ENCODE measurements at places on chromosomes 2 and 18.
A peak's percentile ranks its signal among the peaks of the same experiment; 100 is the strongest.

DNA sequence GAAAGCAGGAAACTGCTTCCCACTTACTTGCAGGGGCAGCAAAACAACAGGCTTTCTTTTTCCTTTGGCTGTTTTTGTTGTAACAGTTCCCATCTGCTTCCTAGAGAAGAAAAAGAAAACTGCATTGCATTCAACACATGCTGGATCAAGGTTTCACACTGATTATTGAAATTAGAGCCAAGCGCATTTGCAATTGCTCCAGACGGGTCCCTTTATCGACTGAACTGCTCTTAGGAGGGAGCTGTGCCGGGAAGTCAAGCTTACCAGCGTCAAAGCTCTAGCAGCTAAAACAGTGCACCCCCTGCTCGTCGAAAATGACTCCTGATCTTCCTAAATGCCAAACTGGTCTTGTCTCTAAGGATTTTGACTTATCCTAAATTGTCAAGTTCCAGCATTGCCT is 164.0 kb upstream of the SESTD1 start:
- no peak for DNase-seq

- DNase-seq, result no peak
These were observed 195.7 kb downstream of the SMAD7 start for GRCh38 chr18:48754993-48755473.

DNA sequence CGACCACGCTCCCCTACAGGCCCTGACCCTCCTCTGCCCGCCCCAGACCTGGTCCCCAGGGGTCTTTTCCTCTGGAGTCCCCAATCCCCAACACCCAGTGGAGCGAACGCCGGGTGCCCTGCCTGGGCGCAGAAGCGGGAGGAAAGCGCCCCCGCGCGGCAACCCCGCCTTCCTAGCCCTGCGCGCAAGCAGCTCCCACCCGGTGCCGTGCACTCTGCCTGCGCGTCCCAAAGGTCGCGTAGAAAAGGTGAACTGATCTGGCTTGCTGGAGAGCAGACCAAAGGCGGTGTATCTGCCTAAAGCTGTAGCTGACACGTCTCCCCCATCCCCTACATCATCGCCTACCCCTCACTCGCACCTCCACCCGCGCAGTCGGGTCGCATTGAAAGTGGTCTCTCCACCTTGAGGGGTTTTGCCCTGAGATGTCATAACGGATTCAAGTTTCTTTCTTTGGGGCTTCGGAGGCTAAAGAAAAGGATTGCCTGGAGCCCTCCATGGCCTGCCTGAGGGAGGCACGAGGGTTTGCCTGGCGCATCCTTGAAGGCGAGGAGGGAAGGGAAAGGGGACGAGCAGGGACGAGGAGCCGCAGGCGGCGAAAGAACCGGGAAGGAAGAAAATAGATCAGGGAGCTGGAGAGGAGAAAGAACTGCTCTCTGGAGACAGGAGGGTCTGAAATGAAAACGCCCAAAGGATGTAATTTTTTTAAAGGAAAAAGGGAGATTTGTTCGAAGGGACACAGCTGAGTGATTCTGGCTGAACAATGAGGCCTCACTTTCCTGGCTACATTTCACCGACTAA is 5.8 kb downstream of the GAD1 start:
- no peak for DNase-seq

- DNase-seq, result peak; percentile 54
These were observed 1.6 kb downstream of the COBLL1 start for GRCh38 chr2:164839914-164840457.

- DNase-seq, result no peak
These were observed 22.1 kb downstream of the TTLL4 start for GRCh38 chr2:218732761-218733158.

GRCh38 chr18:49177812-49178211 is 227.0 kb upstream of the SMAD7 start:
- peak; percentile 72 for DNase-seq

- peak; percentile 49 for DNase-seq
These were observed 23.8 kb downstream of the FBXO41 start for GRCh38 chr2:73260338-73260984.

- no peak for DNase-seq
These were observed 4.9 kb upstream of the TMEM200C start for GRCh38 chr18:5900262-5900661.

DNA sequence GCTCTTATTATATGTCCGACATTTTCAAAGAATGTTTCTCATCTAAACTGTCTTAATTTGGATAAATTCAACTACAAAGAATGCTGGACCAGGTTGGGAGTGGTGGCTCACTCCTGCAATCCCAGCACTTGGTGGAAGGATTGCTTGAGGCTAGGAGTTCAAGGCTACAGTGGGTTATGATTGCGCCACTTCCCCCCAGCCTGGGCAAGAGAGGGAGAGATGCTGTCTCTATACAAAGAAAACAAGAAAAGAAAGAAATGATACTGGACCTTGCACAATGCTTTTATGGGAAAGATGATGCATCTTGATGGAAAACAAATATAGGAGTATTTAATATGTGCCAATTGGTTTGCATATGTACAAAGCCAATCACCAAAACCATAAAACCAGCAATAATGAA is 296.7 kb downstream of the LPIN1 start:
- no peak for DNase-seq

- peak; percentile 17 for DNase-seq
These were observed 22.8 kb downstream of the GULP1 start for GRCh38 chr2:188314314-188315054.

GRCh38 chr2:211755187-211755586 is 783.4 kb downstream of the ERBB4 start:
- no peak for DNase-seq

DNA sequence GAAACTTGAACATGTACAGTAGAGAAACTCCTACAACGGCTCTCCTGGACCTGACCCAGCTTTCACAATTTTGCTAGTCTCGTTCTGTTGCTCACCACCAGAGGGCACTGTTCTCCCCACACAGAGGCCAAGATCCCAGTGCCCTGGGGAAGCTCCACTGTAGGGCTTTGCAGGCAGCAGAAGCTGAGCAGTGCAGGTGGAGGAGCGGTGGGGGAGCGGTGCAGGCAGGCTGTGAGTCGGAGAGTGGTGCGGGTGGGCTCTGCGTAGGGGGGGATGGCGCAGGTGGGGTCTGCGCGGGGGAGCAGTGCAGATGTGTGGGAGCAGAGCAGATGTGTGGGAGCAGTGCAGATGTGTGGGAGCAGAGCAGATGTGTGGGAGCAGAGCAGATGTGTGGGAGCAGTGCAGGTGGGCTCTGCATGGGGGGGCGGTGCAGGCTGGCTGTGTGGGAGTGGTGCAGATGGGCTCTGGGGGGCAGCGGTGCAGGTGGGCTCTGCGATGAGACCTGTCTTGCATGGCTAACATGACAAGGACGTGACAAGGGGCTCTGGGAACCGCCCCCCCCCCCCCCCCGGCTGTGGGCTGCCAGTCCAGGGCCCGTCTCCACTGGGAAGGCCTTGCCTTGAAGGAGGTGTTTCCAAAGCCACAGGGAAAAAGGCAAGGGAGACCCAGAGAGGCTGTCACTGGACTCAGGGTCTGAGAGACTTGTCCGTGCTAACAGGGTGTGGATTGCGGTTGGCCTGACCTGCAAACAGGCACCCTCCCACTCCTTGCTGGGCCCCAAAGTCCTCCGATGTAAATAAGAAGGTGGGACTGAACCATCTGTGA is 7.3 kb downstream of the CYS1 start:
- DNase-seq, result peak; percentile 84

GRCh38 chr2:8541223-8541622 is 140.6 kb upstream of the ID2 start:
- DNase-seq, result no peak

DNA sequence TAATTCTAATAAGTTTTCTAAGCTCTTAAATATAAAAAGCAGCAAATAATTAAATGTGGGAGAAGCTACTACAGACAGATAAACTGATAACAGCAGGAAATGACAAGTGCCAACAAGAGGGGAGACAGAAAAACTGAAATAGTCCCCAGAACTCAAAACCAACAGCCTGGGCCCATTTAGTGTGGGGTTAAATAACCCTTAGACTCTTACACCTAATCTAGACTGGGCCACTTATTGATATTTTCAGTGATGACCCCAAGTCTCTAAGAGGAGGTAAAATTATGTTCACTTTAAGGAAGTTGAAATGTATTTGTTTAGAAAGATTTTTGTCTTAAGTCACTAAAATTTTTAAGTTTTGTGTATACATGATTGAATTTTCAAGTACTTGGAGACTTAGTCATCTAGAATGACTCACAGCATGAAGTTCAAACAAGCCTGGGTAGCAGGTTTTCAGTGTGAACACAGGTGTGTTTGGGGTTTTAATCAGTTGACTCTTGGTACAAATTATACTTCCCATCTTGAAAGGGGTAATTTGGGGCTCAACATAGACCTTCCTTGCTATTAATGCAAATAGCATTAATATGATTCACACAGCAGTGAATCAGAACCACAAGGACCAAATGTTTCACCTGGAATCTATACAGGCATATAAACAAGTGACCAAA is 54.9 kb upstream of the MYO3B start:
- peak; percentile 40 for DNase-seq

GRCh38 chr2:108929807-108930425 is 59.1 kb downstream of the EDAR start:
- DNase-seq, result no peak

- DNase-seq, result peak; percentile 18
These were observed 769 bp downstream of the FKBP1B start for GRCh38 chr2:24050041-24050979.

- no peak for DNase-seq
These were observed 176.3 kb downstream of the PIK3C3 start for GRCh38 chr18:42131066-42131929.

- DNase-seq, result no peak
These were observed 56.5 kb downstream of the TMEM18 start for GRCh38 chr2:620471-621302.

GRCh38 chr2:184936761-184937160 is 338.4 kb downstream of the ZNF804A start:
- DNase-seq, result no peak

DNA sequence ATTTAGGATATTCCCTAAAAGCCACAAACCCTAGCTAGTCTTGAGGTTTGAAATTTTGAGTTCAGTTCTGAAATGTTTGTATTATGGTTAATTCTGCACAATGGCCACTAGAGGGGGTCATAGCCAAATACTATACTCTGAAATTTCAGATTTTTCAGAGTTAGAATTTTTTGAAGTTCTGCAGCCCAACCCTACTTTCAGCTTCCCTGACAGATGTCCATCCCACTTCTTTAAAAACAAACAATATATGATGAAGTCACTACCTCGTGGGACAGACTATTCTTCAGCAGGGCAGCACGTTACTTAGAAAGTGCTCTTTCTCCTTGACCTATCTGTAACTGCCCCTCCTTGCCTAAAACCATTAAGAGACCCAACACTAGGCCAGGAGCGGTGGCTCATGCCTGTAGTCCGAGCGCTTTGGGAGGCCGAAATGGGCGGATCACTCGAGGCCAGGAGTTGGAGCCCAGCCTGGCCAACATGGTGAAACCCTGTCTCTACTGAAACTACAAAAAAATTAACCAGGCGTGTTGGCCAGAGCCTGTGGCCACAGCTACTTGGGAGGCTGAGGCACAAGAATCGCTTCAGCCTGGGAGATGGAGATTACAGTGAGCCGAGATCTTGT is 48.2 kb upstream of the PAPOLG start:
- peak; percentile 38 for DNase-seq

- DNase-seq, result no peak
These were observed 201.8 kb upstream of the LYPD1 start for GRCh38 chr2:132871831-132872230.

- DNase-seq, result no peak
These were observed 303.7 kb downstream of the CDH19 start for GRCh38 chr18:66300141-66300540.

All from fibroblast of mammary gland (primary cell).